ENCODE measurements at places on chromosomes 12 and 14.

- no peak for DNase-seq
Measured at GRCh38 chr14:70856851-70857495, 47.7 kb upstream of the MAP3K9 start.

GRCh38 chr12:115466076-115466475, 782.1 kb upstream of the TBX3 start:
- DNase-seq, result no peak

DNA sequence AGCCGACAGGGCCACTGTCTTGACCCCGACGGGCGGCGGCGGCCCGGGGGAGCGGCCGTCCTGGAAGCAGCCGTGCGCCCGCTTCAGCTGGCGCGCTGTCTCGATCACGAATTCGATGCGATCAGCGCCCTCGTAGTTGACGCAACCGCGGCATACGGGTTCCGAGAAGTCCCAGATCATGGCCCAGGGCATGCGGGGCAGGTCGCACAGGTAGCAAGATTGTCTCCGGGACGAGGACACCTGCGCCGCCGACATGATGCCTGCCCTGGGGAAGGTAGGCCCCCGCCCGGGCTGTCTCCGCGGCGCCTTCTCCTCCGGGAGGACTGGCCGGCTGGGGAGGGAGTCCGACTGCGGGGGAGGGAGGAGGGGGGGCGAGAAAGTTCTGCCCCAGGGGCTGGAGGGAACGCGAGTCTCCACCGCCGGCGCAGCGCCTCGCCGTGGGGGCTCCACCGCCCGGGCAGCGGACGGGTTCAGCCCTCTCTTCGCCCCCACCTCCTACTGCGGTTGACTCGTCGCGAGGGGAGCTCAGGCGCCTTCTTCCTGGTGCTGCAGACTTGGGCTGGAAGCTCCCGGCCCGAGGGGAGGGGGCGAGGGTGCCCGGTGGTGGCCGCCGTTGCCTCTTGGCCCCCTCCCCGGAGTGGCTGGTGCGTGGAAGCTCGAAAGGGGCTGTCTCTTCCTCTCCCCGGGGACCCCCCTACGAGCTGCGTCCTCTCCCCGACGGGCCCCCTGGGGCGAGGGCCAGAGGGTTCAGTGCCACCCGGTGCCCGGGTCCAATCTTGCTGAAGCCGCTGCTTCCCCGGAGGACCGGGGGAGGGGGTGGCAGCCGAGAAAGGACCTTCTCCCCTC, 747 bp downstream of the IRF2BPL start:
- no peak for DNase-seq

DNA sequence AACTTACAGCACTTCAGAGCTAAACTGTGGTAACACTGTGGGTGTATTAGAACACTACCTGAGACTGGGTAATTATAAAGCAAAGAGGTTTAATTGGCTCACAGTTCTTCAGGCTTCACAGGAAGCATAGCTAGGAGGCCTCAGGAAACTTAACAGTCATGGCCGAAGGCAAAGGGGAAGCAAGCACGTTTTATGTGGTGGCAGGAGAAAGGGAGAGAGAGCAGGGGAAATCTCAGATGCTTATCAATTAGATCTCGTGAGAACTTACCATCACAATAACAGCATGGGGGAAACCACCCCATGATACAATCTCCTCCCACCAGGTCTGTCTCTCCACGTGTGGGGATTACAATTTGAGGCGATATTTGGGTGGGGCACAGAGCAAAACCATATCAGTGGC, 512.6 kb downstream of the RERGL start:
- DNase-seq, result no peak

DNA sequence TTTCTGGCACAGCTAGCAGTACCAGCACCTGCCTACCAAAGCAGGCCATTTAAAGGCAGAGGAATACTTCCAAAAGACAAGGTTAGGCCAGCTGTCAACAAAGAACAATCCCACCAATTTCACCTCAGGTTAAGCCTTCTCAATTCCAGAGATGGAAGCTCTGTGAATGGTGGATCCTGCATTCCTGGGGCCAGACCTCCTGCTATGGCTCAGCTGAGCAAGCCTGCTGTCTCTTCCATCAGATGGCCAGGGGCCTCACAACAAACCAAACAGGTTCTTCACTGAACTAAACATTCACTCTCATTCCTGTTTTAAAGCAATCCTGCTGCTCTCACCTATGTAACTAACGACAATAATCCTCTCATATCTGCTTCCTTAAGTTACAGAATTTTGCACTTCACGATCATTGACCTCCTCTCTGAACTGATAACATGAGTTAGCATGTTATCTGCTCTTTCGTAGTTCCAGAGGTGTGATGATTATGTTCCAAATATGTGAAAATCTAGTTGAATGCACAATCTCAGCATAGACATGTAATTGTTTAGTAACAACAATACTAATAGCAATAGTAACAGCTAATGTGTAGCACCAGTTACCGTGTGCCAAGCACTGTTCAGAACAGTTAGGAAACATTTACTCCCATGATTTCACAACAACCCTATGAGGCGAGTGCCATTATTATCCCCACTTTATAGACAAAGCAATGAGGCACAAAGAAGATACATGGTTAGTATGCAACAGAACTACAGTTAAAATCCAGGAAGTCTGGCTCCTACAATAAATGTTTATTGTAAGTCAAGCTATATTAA, 73.2 kb downstream of the SLC2A13 start:
- peak; percentile 42 for DNase-seq

GRCh38 chr12:601976-602699, 61.1 kb downstream of the NINJ2 start:
- DNase-seq, result no peak

- DNase-seq, result no peak
Measured at GRCh38 chr14:97517566-97518234, 720.5 kb downstream of the VRK1 start.

GRCh38 chr12:52044292-52044983, 6.8 kb upstream of the NR4A1 start:
- DNase-seq, result no peak

GRCh38 chr14:88417594-88417993, 32.1 kb downstream of the SPATA7 start:
- DNase-seq, result no peak

GRCh38 chr14:32669391-32669790, 269.3 kb upstream of the NPAS3 start:
- no peak for DNase-seq
